NB4 (cell line): ENCODE measurements at places on chromosomes 5 and 9.

- DNase-seq = no peak
These were observed 100.3 kb downstream of the PAX5 start for GRCh38 chr9:36933676-36934215.

GRCh38 chr5:177468685-177469628 is 4.5 kb downstream of the DBN1 start:
- DNase-seq = no peak

GRCh38 chr9:3361116-3361515 is 164.7 kb downstream of the RFX3 start:
- DNase-seq = peak; percentile 33

- DNase-seq = no peak
These were observed 5.5 kb downstream of the NR2F1 start for GRCh38 chr5:93588352-93589151.
